ENCODE measurements at places on chromosomes 16 and 17.

- DNase-seq, result no peak
Measured at GRCh38 chr17:72122765-72123529, 2.1 kb downstream of the SOX9 start.

DNA sequence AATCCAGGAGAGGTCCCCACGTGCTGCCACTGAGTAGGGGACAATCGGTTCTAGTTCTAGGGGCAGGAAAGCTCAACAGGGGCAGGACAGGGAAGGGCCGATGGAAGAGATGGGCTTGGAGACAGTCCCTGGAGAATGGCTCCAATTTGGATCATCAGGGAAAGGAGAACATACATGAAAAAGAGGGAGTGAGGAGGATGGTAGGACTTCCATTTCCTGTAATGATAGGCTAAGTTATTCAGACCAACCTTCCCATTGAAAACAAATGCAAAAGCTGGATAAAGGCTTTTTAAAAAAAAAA, 20.4 kb upstream of the GPATCH8 start:
- DNase-seq, result no peak

GRCh38 chr17:46191322-46192188, 1.7 kb downstream of the KANSL1 start:
- no peak for DNase-seq

DNA sequence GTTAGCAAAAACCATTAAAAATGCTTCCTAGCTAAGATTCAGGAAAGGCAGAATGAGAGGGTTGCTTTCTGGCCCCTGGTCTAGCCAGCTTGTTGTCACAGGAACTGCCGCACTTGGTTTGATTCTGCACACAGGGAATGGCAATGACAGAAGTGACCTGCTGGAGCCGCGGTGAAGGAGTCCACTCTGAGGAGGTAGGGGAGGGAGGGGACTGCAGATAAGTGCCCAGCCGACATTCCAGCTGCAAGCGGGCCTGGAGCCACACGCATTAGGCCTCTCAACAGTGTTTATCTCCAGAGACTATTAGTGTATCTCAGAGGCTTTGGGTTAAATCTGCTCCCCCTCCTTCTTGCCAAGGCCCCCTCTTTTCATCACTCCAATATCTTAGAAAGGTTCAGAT, 38.6 kb downstream of the CDRT15 start:
- DNase-seq, result no peak

DNA sequence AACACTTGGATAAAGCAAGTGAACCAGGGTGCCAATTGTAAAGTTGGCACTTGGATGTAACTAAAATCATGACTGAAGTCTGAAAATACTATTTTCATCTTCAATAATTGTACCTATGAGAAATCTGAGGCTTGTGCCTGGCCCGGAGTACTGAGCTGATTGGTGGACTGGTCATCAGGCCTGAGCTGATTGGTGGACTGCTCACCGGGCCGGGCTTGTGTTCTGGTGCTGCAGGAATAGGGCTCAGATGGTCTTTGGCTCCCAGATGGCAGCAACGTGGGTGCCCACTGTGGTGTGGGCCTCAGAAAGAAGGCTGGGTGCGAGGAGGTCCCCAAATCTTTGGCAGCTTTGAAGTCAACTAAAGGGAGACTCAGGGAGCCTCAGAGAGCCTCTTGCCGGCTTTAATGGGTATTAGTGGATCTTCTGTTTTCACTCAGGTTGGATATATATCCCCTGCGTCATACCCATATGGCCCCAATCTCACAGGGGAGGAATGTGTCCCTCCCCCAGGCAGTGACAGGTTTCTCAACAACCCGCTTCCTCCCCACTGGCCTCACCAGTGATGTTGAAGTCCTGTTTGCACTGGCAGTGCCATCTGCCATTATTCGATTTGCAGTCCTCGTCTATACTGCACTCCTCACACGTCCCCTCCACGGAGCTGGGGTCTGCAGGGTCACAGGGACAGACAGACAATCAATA, 4.7 kb downstream of the UMOD start:
- DNase-seq, result no peak

- no peak for DNase-seq
Measured at GRCh38 chr17:50519141-50519834, 11.0 kb downstream of the MYCBPAP start.

DNA sequence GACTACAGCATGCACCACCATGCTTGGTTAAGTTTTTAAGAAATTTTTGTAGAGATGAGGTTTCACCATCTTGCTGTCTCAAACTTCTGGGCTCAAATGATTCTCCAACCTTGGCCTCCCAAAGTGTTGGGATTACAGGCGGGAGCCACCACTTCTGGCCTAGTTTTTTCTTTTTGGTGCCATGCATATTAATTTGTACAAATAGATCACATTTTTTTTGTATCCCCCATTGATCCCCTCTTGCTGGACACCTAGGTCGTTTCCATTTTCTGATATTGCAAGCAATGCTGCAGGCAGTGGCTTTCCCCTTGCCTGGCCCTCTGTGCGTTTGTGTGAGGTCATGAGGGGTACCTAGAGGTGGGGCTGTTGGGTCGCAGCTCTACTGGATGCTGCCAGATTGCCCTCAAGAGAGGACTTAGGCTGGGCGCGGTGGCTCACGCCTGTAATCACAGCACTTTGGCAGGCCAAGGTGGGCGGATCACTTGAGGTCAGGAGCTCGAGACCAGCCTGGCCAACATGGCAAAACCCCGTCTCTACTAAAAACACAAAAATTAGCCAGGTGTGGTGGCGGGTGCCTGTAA, 23.8 kb downstream of the RAP1GAP2 start:
- no peak for DNase-seq

GRCh38 chr17:64320613-64321553, 57.8 kb upstream of the TEX2 start:
- no peak for DNase-seq

- DNase-seq, result no peak
Measured at GRCh38 chr17:80473701-80474100, 2.7 kb downstream of the NPTX1 start.

DNA sequence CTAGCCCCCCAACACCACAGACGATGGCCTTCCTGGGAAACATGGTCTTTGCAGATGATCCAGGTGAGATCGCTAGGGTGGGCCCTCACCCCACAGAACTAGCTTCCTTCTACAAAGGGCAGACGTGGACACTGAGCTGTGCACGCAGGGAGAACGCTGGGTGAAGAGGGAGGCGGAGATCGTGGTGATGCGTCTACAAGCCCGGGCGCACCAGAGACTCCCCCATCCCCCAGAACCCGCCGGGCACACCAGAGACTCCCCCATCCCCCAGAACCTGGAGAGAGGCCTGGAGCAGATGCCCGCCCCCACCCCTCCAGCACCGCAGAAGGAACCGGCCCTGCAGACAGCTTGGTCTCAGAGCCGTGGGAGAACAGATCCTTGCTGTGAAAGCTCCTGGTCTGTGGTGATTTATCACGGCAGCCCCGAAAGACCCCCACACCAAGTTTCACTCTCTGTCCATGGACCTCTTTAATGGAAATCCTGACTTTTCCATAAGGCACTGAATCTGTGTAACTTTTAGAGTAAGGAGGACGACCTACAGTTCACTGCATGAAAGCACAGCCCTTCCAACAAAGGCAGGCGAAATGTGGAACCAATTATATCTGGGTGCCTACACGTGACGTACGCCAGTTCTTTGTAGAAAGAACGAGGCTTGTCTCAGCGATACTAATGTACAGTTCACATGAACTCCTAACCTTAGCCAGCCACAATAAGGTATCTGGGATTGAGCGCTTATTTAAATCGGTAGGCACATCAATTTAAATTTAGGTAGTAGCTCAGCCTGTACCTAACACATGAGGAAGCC, 88.5 kb downstream of the ANKRD11 start:
- no peak for DNase-seq

DNA sequence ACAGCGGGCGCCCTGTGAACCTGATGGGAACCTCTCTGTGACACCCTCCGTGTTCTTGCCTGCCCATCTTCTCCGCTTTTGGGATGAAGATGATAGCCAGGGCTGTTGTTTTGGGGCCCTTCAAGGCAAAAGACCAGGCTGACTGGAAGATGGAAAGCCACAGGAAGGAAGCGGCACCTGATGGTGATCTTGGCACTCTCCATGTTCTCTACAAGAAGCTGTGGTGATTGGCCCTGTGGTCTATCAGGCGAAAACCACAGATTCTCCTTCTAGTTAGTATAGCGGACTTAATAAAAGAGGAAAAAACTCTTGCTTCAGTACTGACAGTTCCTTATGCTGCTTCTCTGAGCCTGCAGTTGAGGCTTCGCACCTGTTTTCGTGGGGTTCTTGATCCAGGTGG, 10.5 kb downstream of the CDK5RAP3 start:
- no peak for DNase-seq

DNA sequence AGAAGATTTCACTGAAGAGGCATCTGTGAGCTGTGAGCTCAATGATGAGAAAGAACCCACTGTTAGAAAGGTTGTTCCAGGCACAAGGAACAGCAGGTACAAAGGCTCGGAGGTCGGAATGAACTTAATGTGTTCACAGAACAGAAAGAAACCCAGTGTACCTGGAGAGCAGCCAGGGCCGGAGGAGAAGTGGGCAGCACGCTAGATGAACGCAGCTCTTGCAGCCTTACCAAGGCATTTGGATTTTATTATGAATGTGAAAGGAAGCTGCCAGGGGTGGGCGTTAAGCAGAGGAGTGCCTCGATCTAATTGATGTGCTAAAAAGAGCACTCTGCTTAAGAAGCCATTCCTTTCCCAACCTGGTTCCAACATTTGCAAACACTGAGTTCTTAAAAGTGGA, 19.0 kb downstream of the EEF2K start:
- DNase-seq, result no peak

- no peak for DNase-seq
Measured at GRCh38 chr16:80459331-80459777, 81.4 kb upstream of the DYNLRB2 start.

GRCh38 chr16:14131774-14132695, 60.9 kb downstream of the MRTFB start:
- no peak for DNase-seq

DNA sequence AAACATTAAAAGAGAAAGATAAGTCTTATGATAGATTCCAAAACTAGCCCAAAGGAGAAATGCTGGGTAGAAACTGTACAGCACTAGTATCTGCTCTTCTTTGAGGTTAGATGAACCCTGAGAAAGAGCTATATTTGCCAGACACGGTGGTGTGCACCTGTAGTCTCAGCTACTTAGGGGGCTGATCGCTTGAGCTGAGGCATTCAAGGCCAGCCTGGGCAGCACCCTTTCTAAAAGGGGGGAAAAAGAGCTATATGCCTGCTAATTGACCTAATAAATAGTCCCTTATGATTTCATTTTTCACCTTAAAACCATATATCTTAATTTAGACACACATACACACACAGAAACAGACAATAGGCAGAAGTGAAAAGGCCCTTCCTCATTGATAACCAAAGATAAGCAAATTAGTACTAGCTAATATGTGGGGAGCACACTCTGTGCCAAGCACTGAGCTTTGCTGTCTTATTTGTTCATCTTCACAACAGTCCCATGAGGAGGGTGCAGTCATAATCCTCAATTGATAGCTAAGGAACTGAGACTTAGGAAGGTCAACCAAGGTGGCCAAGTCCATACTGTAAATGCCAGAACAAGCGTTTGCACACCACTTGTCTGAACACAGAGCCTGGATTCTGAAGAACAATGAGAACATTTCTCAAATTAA, 56.6 kb upstream of the NLK start:
- DNase-seq, result no peak

DNA sequence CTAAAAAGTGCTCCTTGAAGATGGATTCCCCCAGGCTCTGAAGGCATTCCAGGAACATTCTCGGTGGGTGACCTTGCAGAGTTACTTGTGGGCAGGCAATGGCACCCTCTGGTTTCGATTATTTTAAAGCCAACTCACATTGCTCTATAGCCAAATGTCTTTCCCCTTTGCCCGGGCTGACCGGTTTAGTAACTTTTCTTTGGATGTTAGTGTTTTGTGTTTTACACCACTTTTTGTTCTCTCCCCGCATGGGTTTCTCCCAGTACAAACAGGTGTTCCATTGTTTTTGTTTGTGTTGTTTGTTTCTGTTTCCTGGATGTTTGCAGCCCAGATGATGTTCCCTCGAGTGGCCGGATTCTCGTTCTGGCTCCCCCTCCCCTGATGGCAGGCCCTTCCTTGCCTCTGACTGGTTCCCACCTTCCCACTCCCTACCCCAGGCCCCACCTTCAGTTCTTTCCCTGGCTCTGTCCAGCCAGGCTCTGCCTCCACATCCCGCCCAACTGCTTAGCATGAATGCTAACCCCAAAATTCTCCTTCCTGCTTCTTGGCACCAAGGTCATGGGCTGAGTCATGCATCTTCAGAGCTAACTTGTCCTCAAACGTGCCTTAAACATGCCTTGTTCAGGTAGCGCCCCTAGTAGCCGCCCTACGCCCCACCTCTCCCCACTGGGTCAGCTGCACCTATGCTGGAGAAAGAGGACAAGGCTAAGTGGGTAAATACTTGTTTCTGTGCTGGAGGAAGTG, 40.6 kb downstream of the ELAC2 start:
- DNase-seq, result no peak

GRCh38 chr17:70624211-70624610, 454.9 kb downstream of the KCNJ2 start:
- DNase-seq, result no peak

DNA sequence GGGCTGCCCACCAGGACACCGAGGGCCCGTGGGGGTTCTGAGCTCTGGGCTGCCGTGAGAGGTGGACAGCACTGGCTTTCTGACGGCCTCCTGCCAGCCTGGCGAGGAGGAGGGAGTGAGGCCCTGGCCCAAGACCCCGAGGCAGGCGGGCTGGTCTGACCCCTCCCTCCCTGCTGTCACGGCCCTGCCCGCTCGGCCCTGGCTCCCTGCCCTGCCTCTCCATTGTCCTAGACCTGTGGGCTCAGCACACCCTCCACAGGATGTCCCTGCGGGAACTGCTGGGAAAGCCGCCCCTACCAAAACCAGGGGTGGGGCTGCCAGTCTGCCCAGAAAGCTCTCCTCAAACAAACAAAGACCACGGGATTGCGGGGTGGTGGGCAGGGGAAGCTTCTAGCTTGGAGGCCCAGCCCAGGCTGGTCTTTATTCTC, 20.7 kb downstream of the SPNS2 start:
- no peak for DNase-seq

DNA sequence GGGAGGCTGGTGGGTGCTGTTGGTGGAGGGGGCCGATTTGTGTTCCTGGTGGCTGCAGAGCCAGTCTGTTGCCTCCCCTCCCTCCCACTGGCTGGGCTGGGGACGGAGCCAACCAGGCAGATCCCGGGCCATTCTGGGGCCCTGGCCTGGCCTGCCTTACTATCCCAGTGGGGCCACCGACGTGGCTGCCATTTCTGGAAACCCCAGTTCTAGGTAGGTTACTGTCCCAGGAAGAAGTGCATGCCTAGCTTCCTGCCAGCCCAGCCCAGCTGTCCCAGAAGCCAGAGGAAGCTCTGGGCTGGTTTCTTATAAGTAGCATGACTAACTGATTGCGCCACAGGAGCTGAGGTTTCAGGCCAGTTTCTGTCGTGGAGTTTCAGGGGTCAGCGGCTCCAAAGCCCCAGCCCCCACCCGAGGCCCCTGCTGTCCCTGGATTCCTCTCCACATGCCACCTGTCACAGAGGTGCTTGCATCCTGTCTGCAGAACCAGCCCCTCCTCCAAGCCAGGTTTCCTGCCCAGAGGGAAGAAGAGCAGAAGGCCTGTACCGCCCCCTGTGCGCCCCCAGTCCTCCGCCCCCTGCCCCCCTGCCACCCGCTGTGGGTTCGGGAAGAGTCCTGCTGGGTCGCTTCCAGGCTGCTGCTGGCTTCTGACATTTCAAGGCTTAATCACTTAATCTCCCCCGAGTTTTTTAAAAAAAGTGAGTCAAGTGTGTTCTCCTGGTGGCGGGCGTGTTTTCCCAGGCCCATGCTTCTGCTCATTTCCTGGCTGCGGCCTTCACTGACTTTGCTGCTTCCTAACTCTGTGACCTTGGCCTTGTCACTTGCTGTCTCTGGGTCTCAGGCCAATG, 13.2 kb downstream of the IL4R start:
- no peak for DNase-seq

- no peak for DNase-seq
Measured at GRCh38 chr16:23145186-23145585, 4.1 kb downstream of the USP31 start.

GRCh38 chr16:89175280-89176146, 4.0 kb downstream of the CDH15 start:
- DNase-seq, result no peak

Measured in cortex of kidney (tissue), 1 donor.